CD8-positive, alpha-beta memory T cell (primary cell): ENCODE measurements at places on chromosomes 6 and 20.

- DNase-seq: no peak
Observed at GRCh38 chr6:19812512-19813119, 24.6 kb upstream of the ID4 start.

GRCh38 chr6:47655719-47656595 lies 42.4 kb upstream of the ADGRF4 start:
- DNase-seq: peak; percentile 2

- no peak for DNase-seq
Observed at GRCh38 chr20:42740226-42740870, 449.4 kb downstream of the PTPRT start.

- DNase-seq: no peak
Observed at GRCh38 chr20:32454164-32455145, 96.3 kb downstream of the ASXL1 start.

DNA sequence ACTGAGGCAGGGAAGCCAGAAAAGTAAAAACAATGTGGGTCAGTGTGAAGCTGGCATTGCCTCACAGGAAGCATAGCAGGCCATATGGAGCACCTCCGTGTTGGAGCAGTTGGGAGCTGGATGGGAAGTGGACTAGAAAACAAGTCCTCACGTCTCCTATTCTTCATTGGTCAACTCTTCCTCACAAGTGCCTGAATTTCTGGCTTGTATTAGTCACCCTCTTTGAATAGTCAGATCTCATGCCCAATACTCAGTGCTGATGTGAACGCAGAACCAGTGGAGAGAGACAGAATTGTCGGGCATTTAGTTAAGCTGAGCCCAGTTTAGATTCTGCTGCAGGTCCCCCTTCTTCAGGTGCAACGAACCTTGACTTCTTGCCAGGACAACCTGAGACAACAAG lies 22.3 kb upstream of the RSPO3 start:
- DNase-seq: no peak

DNA sequence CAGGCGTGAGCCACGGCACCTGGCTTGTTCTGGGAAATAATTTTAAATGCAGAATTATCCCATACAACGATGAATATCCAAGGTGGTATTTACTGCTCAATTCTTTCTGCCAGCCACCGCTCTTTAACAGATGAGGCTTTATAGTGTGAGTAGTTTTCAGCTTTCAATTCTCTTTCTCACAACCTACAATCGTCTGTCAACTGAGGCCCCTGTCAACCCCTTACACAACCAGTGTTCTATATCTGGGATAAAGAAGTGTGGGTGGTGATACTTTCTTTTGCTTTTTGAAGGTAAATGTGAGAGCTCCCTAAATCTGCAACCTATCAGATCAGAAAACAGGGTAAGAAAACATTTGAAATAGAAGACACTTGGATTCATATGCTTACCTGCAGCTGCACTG lies 22.5 kb downstream of the STAU1 start:
- no peak for DNase-seq

DNA sequence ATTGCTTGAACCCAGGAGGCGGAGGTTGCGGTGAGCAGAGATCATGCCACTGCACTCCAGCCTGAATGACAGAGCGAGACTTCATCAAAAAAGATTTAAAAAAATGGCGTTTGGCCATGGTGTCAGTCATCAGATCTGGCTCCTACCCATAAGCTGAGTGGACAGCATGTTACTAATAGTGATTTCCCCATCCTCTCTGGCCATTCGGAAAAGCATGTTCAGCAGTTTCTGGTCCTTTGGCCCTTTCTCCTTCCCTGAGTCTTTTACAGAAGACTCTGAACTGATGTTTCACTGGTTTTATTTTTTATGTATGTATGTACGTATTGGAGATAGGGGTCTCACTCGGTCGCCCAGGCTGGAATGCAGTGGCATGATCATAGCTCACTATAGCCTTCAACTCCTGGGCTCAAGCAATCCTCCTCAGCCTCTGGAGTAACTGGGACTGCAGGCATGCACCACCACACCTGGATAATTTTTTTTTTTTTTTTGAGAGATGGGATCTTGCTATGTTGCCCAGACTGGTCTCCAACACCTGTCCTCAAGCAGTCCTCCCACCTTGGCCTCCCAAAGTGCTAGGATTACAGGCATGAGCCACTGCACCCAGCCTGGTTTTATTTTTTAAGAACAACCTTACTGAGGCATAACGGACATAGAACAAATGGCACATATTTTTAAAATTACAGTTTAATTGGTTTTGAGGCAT lies 84.2 kb upstream of the CNKSR3 start:
- no peak for DNase-seq

DNA sequence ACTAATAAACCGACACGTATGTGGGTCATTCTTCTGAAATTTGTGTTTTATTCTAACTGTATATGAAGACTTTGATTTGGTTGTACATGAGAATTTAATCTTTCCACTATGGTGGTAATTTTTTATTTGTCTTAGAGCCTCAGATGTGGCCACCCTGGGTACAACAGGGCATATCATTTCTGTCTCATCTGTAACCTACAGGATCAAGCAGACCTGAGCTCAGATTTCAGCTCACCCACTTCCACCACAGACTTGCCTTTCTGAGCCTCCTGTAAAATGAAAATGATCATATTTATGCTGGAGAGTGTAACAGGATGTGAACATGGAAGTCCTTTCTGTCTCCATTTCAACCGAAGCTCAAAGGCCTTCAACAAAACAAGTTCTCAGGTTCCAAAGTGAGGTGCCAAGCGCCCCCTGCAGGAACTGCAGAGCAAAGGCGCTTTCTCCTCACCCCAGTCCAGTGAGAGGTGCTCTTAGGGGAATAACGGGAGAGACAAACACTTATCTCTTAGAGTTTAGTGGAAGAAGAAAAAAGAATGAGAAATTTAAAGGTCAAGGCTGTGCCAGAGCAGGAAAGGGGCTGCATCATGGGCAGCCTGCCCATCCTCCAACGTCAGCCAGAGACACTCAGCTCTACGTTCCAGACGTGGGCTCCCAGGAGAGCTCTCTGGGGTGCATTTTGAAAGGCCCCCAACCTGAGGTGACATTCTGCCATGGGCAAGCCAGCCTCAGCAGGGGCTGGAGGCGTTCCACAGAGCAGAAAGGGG lies 23.0 kb upstream of the CD24 start:
- DNase-seq: peak; percentile 19

DNA sequence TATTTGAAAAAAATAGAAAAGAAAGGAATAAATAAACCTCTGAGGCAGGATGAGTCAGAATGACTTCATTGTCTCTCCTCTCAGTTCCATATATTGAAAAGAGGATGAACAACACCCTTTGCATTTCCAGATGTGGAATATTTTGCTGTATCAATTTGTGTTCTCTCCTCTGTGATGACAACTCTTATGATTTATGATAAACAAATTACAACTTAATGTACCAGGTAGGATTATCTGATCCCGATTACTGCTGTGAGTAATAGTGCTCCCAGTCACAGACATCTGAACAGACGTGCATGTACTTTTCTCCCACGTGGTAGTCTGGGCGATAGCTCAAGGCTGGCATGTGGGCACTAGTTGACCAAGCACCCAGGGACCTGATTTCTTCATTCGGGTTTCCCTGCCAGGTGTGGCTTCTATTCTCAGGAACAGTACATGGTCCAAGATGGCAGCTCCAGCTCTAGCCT lies 142.1 kb upstream of the SULF2 start:
- no peak for DNase-seq

GRCh38 chr6:117076076-117076475 lies 189.3 kb upstream of the VGLL2 start:
- no peak for DNase-seq

DNA sequence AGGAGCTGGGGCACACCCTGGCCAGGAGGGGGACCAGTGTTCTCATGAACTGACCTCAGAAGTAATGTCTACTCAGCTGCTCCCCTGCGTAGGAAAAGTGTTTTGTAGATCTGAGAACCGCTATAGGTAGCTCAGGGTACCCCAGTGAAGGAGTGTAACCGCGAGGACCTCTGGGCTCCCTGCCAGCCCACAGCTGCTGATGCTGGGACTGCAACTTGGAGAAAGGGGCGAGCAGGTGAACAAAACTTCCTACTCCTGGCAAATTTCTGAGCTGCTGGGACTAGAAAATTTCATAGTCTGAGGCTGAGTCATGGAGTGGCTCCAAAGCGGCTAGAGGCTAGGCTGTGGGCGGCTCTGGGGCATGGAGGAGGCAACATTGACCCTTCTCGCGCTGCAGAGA lies 51.9 kb downstream of the PYGB start:
- no peak for DNase-seq

- no peak for DNase-seq
Observed at GRCh38 chr6:9521152-9521530, 893.7 kb downstream of the TFAP2A start.

GRCh38 chr20:1710484-1710883 lies 52.9 kb upstream of the SIRPG start:
- no peak for DNase-seq

- DNase-seq: no peak
Observed at GRCh38 chr6:45832063-45832462, 183.6 kb downstream of the CLIC5 start.

- no peak for DNase-seq
Observed at GRCh38 chr20:53487461-53488200, 106.0 kb downstream of the ZNF217 start.

- no peak for DNase-seq
Observed at GRCh38 chr6:165944002-165944466, 223.6 kb downstream of the TBXT start.

GRCh38 chr6:136552054-136552453 lies 1.8 kb upstream of the MAP7 start:
- no peak for DNase-seq

GRCh38 chr6:129606664-129607063 lies 103.3 kb downstream of the ARHGAP18 start:
- DNase-seq: no peak

- peak; percentile 34 for DNase-seq
Observed at GRCh38 chr6:34531580-34532201, 24.4 kb downstream of the SPDEF start.

GRCh38 chr6:48835421-48835958 lies 627.6 kb downstream of the MMUT start:
- DNase-seq: no peak

GRCh38 chr6:139647016-139647415 lies 272.6 kb upstream of the CITED2 start:
- DNase-seq: no peak

DNA sequence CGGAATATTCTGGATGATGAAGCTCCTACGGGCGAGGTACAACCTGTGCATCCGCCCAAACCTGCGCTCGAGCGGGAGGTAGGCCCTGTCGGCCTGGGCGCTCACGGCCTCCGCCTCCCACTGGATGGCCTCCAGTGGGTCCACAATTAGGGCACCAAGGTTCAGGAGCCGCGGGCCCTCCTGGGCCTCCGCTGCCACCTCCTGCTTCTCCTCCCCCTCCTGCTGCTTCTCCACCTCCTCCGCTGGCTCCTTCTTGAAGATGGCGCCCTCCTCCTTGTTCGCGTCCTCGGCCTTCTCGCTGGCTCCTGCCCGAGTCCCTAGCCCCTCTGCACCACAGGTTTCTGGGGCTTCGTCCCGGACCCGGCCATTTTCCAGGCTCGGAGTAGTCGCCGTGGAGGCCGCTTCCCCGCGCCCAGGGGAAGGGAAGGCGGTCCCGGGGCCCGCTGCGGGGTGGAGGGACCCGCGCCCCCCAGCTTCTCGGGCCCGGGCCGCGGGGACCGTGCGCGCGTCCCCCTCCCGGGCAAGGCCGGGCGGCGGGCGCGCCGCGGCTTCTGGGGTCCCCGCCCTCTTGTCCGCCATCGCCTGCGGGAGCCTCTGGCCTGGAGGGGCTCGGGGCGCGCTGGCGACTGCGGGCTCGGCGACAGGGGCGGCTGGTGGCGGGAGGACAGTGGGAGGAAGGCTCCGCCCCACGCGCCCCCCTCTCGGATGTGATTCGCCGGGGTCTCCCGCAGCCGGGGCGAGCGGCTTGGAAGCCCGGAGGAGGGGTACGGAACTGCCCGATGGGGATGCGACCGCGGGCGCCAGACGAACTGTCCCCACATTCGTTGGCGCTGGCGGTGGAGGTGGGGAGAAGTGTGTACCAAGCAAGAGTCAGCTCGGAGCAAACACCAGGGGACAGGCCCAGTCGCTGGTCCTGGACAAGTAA lies 17.6 kb downstream of the PLAGL2 start:
- peak; percentile 37 for DNase-seq

- no peak for DNase-seq
Observed at GRCh38 chr6:154164397-154164796, 125.4 kb downstream of the OPRM1 start.

GRCh38 chr6:72151742-72152141 lies 265.4 kb downstream of the RIMS1 start:
- no peak for DNase-seq

DNA sequence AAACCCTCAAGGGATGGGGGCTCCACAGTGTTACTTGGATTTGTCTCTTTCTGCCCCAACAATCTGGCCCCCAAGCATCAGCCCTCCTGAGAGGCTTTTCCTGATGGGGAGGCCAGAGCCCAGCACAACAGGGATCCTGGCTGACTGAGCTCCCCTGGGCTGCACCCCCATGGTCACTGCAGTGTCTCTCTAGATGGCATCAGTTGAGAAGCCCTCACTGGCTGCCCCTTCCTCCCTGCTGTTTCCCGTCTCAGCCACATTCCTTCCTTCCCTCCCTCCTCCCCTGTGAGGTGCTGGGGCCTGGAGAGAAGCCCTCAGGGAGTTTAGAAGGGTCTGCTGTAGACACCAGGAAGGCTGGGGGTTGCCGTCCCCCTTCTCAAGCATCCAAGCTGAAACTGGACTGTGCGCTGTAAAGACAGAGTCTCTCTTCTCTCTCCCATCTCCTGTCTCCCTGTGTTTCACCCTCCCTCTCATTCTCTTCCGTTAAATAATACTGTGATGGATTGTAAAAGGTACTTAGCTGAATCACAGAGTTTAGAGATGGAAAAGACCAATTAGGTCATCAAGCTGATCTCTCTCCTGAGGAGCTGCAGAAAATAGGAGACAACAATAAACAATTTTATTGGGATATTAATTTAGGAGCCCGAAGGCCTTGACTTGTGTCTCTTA lies 29.7 kb downstream of the SAYSD1 start:
- no peak for DNase-seq

DNA sequence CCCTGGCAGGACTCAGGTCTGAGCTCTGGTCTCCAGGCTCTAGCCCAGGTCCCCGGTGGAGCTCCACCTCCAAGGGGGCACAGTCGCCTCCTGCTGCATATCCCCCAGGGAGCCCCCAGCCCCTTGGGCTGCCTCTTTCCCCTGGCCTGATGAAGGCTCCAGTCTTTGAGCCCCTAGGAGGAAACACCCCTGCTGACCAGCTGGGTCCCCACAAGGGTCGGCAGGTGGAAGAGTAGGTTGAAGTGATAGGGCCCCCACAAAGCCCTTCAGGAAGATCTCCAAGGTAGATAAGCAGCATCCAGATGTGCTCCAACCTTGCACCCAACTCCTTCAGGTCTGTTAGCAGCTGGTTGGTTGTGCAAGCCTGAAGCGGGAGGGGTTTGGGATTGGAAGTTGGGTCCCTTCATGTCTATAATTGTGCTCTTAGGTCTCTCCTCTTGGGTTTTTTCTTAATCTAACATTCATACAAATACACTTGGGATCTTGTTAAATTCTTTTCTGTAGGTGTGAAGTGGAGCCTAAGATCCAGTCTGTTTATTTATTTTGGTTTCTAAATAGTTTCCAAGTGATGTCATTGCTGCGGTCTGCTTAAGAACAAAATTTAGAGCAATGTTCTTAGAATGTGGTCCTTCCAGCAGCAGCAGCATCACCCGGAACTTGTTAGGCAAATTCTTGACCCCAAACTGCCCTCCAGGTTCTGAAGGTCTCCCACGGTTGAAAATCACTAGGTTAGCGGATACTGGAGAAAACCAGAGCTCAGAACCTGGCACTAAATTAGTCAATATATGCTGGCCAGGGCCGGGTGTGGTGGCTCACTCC lies 5.1 kb downstream of the UBE2C start:
- no peak for DNase-seq

- DNase-seq: no peak
Observed at GRCh38 chr6:140001821-140002341, 627.4 kb upstream of the CITED2 start.
